ENCODE measurements at places on chromosomes 7 and 10. TPM values are rescaled to one million over a fixed set of nuclear protein-coding genes. Genes with fewer than 3 reads are reported as not detected.

GIMAP6 gene
- total RNA-seq, result 22.6 TPM

ZNF485 gene
- total RNA-seq, result 1.9 TPM

ITIH5 gene
- total RNA-seq, result 18.9 TPM

MCM7 gene
- total RNA-seq, result 51.3 TPM

IPMK gene
- 8.9 TPM for total RNA-seq

CHST15 gene
- total RNA-seq, result 75.1 TPM

ANXA11 gene
- 89.6 TPM for total RNA-seq

- DNase-seq, result no peak
Observed at GRCh38 chr10:82796510-82796909, 921.5 kb downstream of the NRG3 start.
